Stimulated activated CD8-positive, alpha-beta memory T cell treated with anti-CD3 and anti-CD28 coated beads, Interleukin-15, amount 100 ng/mL, for 4 hours (primary cell): ENCODE measurements at places on chromosomes 1 and 21.

DNA sequence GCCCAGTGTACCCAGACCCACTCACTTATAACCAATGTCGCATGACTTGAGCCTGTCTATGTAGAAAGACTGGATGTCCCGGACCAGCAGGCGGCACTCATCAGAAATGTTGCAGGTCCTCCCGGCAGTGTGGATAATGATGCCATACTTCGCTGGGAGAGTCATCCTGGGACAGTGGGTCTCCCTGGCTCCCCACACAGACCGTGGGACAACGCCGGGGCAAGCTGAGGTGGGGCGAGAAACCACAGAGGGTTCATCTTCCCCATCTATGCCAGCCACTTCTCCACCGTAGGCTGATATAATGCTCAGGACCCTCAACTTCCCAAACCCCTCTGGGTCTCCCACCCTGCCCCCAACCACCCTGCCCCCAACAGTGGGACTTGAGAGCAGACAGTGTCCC, 8.3 kb downstream of the PGLYRP4 start:
- DNase-seq, result no peak

GRCh38 chr1:155983191-155984024, 5.1 kb upstream of the ARHGEF2 start:
- no peak for DNase-seq

DNA sequence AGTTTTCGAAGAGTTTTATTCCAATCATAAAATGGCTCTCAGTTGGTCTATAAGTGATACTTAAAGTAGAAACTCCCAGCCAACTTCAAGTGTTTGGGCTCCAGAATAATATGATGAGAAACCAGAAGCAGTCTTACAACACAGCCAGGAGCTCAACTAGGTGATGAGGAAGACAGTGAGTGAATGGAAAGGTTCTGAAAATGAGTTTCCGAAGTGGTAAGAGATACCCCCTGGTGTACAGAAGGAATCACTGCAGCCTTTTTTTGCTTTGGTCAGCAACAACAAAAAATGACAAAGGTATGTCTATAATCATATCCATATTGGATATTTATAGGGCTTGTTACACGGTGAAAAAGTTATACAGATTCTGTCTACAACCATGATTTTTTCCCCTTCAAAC, 16.5 kb downstream of the KRTAP19-1 start:
- DNase-seq, result no peak

DNA sequence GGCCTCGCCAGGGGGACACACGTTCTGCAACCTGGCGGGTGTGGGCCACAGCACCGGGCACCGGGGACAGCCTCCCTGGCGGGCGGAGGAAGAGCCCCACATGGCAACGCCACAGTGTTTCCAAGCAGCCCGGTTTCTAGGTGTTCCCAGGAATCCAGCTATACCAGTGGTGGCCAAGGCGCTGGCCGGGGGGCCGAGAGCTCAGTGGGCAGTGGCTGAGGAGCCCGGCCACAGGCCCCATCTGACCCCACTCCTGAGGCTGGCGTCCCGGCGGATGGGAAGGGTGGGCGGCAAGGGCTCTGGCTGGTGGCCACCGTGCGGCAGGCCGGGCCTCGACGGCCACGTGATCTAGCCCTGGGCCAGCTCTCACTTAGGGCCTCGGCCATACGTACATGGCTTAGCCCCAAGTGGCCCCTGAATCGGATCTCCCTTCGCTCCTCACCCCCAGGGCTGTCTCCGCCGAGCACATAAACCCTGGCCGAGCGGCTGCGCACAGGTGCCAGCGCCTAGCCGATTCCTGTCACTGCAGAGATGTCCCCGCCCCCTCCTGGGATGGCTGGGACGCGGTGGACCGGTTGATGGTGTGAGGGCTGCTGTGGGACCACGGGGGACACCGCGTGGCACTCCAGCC, 68.7 kb downstream of the MORN1 start:
- no peak for DNase-seq
